ENCODE measurements at places on chromosomes 12 and 14.

- no peak for DNase-seq
Measured at GRCh38 chr12:74903522-74903921, 306.1 kb downstream of the KCNC2 start.

DNA sequence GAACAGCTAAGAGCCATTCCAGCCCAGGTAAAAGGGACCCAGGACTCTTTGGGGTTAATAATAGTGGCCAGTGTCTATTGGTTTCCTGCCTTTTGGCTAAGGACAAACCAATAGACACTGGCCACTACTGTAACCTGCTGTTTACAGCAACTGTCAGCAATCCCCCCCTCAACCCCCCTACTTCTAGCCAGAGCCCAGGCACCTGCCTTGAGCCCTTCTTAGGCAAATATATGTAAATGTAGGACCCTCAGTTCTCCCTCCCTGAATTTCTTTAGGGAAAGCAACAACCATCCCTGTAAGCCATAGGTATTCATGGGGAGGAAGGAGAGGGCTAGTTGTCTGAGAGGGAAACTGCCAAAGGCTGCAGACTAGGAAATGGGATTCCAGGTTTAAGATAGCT is 22.3 kb downstream of the HOXC4 start:
- DNase-seq, result no peak

DNA sequence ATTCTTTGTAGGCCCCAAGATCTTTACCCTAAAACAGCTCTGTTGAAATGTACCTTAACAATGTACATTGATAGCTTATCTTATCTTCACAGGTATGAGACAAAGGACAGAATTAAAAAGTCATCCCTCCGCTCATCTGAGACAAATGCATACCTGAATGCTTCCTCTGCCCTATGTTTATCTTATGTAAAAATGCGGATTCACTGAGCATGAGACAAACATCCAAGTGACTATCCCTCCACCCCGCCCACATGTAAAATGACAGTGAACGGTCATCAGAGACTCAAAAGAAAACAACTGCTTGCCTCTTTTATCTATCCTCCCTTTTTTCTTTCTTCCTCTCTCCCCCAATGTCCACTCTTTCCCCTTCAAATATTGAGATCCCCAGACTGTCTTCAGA is 37.2 kb upstream of the ZNF740 start:
- DNase-seq, result no peak

DNA sequence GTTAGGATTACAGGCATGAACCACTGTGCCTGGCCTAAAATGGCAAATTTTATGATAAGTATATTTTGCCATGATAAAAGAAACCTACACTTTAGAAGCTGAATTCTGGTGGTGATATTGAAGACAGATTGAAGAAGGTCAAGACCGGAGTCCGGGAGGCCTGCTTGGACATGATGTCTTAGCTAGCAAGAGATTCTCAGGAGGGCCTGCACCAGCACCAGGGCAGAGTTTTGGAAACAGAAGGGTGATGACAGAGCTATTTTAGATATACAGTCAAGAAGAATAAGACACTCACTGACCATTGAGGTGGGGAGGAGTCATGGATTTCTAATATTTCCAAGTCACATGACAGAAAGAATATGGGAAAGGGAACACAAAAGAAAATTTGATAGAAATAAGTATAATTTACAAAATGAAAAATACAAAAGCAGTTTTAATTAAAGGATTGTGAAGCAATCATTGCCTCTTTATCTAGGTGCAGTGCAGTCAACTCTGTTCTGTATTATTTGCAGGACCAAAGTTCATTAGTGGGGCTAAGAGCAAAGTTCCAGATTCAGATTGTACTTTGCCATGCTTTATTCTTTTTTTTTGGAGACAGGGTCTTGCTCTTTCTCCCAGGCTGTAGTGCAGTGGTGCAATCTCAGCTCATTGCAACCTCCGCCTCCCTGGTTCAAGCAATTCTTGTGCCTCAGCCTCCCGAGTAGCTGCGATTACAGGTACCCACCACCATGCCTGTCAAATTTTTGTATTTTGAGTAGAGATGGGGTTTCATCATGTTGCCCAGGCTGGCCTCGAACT is 9.3 kb upstream of the PPP4R3A start:
- no peak for DNase-seq

GRCh38 chr12:109264943-109265650 is 44.0 kb downstream of the FOXN4 start:
- no peak for DNase-seq

DNA sequence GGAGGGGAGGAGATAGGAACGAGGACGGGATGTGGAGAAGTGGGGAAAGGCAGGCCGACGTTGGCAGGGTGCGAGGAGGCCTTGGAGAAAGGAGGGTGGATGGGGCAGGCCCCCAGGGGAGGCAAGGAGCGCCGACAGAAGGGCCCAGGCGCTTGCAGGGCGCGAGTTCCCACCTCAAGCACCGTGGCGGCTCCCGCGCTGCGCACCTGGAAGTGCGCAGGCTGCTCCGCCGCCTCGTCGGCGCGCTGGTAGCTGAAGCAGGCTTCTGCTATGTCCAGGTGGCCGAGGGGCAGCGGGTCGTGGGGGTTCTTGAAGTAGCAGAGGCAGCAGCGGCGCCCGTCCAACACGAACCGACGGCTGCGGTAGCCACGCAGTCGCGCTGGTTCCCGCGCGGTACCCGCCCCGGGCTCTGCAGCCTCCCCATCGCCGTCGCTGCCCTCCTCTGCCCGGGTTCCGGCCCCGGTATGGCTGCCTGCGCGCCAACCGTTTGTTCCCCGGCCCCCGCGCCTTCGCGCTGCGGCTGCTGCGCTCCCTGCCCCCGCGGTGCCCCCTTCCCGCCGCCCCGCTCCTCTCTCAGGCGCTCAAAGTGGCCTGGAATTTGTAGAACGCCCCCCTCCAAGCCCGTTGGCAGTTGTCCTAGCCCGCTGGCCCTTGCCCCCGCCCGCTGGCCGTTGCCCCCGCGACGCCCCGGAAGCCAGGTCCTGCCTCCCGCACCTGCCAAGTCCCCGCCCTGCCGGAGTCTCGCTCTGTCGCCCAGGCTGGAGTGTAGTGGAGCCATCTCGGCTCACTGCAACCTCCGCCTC is 1.1 kb upstream of the ACTR6 start:
- no peak for DNase-seq

DNA sequence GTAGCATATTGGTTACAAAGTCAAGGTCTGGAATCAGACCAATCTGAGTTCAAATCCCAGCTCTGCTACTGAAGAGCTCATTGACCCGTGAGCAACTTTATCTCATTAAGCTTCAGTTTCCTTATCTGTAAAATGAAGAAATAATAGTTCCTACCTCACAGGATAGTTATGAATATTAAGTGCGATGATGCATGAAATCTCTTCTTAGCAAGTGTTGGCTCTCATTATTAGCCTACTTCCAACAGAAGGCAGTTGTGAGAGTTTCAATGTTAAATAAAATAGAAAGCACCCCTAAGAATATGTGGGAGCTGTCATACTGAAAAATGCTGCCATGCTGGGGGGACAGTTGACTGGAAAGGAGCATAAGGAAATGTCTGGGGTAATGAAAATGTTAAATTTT is 39.0 kb upstream of the ITPR2 start:
- no peak for DNase-seq

Measured in smooth muscle cell of the brain vasculature (primary cell).